Colonic mucosa (tissue), 4 donors: ENCODE measurements at places on chromosomes 3 and 15. TPM values are rescaled to one million over a fixed set of nuclear protein-coding genes. Genes with fewer than 3 reads are reported as not detected.

RASGRP1 gene
- 0.96 TPM for total RNA-seq

DUOX1 gene
- total RNA-seq, result 0.45 TPM

DNA sequence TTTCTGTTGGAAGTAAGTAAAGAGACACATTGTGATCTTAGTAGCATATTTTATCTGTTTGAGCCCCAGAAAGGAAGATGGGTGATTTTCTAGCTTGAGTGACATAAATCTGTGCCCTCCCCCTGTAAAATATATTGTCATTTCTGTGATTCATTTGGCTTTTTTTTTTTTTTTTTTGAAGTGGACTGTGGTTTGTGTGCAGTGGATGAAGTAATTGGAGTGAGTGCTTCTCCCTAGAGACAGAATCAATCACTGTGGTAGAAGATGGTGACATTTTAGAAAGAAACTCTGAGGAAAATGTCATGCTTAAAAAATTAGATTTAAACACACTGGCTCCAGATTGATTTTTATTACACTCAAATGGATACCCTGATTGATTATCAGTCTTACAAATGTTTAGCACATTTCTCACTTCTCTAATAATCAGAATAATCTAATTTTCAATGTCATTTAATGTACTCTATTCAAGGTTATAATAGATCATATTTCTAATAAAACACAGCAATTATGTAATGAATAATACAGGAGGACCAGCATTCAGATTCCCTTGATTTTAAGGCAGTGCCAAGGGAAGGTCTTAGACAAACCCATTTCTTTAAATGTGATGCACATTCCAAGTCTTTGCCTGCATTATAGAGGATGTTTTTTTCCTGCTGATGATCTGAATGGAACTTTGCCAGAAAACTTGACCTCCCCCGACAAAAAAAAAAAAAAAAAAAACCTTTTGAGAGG, 116.6 kb downstream of the TOP2B start:
- H3K27ac ChIP-seq, result no peak overlapping the region
- H3K36me3 ChIP-seq, result no peaks in the 10 kb centered on the region
- no peak for DNase-seq
- no peak overlapping the region for H3K4me3 ChIP-seq
- H3K27me3 ChIP-seq, result no peaks in the 10 kb centered on the region
- no peaks in the 10 kb centered on the region for H3K4me1 ChIP-seq

DNA sequence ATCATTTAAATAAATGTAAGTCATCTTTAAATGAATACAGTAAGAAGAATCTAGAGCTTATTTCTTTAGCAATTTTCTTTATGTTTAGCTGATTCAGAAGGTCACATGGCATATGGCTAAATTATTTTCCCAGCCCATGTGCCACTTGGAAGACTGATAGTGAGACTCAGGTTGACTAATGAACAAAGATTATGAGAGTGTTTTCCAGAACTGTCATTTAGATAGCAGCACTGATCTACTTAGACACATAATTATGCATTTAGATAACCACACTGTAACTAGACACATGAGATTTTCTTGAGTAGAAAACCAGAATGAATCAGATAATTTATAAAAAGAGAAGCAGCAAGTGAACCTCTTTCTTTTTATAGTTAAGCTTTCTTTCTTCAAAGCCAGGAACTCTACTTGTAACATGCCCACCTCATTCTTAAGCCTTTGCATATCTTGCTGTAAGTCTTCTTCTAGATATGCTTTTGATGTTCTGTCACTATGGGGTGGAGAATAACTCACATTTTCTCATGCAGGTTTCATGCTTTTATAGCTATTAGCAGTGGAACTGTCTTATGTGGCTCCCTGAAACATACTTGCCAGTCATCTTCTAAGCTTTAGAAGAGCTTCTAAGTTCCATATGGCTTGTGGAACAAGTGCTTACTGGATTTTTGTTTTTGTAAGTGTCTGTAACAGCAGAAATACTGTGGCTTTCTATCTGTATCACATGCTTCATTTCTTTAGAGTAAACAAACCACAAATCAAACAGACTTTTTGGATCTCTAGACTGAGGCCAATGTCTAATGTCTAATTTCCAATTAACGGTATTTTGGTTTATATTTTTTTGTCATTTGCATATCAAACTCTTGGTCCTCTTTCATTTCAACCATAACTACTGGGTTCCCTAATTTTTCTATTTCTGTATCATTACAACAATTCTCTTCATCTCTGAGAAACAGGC, 101.4 kb downstream of the LMLN start:
- no peak overlapping the region for H3K4me3 ChIP-seq
- H3K36me3 ChIP-seq, result no peaks in the 10 kb centered on the region
- H3K4me1 ChIP-seq, result no peaks in the 10 kb centered on the region
- H3K27me3 ChIP-seq, result no peaks in the 10 kb centered on the region

DNA sequence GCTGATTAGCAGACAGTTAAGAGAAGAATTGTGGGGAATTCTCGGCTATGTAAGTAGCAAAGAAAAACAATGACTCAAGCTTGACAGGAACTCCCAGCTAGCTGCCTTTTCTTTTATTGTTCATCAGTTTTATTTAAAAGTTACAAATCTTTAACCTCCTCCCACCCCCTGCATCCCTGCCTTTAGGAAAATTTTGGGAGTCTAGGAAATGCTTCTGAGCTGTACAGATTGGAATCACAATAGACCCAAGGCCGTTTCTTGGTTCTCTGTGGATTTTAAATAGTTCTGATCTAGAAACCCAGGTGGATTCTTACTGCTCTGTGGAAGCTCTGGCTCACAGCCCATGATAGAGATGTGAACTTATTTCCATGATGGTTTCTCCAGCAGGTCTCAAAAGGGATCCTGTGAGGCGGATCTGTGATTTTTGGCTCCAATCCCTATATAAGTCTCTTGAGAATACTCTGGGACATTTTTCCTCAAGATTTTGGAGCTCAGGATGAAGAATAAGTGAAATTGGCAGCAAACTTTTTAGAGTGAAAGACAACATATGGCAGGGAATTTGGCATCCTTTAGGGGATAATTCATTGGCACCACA, 312.3 kb downstream of the EPHA3 start:
- no peaks in the 10 kb centered on the region for H3K36me3 ChIP-seq
- H3K27me3 ChIP-seq, result no peaks in the 10 kb centered on the region
- H3K4me1 ChIP-seq, result no peaks in the 10 kb centered on the region
- H3K4me3 ChIP-seq, result no peak overlapping the region
- H3K27ac ChIP-seq, result no peak overlapping the region

DNA sequence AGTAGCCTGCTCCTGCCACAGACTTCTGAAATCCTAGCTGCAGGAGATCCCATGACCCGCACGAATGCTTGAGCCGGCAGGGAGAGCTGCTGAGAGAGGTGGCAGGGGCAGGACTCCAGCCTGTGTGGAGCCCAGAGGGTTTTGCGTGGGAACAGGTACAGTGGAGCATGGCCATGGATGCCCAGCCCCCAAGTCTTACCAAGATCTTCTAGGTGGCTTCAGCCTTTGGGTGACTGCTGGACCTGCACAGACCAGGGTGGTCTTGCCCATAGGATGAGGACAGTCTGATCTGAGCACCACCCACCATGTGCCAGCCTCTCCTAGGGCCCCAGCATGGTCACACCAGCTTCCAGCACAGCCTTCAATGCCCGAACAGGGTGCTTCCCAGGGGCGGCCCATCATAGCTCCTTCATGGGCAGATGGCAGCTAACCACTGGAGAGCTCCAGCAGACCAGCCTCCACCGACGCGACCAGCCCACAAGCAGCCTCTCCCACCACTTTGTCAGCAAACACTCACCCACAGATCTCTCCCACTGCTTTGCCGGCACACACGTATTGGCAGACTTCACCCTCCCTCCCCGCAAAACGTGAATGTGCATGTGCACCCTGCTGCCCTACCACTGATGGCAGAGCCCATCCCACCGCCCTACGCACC, 56.0 kb downstream of the ADAMTS17 start:
- no peaks in the 10 kb centered on the region for H3K36me3 ChIP-seq
- no peaks in the 10 kb centered on the region for H3K4me1 ChIP-seq
- DNase-seq, result no peak
- no peak overlapping the region for H3K4me3 ChIP-seq

DNA sequence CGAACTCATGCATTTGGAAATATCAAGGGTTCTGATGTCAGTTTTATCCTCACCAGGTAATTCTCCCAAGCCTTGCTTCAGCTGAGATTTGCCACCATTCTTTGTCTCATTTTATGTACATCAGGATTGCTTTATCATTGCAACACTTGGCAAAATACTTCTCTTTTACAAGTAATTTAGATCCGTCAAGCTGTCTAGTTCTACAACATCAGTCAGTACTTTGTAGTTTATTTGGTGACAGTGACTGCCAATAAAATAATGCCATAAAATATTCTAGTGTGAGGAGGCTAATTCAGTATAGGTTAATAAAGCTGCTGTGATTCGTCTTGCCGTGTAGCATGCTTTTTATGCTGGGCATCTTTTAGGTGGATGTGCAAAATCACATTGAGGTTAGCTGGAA, 565.3 kb upstream of the SGO1 start:
- no peaks in the 10 kb centered on the region for H3K4me1 ChIP-seq
- H3K36me3 ChIP-seq, result no peaks in the 10 kb centered on the region
- no peaks in the 10 kb centered on the region for H3K27me3 ChIP-seq
- no peak for DNase-seq
- H3K27ac ChIP-seq, result no peak overlapping the region
- H3K4me3 ChIP-seq, result no peak overlapping the region

DNA sequence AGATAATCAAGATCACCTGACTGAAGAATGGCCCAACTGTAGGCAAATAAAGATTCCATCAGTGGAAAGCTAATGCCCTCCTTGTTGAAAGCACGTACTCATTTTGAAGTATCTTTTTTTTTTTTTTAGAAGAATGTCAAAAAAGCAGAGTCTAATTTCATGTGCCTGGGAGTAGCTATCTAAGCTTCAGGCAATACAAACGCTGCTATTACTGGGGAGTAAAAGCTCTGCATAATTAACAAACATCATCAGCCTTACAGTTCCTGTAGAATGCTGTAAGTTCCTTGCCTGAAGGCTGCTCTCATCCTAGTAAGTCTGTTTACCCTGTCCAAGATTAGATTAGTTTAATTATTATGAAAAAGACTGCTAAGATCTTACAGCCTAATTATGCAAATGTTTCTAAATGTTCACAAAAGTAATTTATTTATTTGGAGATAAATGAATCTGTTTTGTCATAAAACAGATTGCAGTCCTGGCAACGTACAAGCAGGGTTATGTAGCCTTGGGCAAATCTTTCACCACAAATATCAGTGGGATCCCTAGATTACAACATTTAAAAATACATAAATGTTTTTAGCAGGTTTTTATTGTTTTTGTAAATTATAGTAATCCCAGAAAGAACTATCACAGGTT, 451.3 kb upstream of the AGTR1 start:
- no peaks in the 10 kb centered on the region for H3K4me1 ChIP-seq
- H3K27me3 ChIP-seq, result no peaks in the 10 kb centered on the region
- no peaks in the 10 kb centered on the region for H3K36me3 ChIP-seq
- DNase-seq, result no peak

- H3K27me3 ChIP-seq, result no peaks in the 10 kb centered on the region
- no peaks in the 10 kb centered on the region for H3K36me3 ChIP-seq
- no peaks in the 10 kb centered on the region for H3K4me1 ChIP-seq
Measured at GRCh38 chr3:52119826-52120225, 34.4 kb downstream of the POC1A start.

DNA sequence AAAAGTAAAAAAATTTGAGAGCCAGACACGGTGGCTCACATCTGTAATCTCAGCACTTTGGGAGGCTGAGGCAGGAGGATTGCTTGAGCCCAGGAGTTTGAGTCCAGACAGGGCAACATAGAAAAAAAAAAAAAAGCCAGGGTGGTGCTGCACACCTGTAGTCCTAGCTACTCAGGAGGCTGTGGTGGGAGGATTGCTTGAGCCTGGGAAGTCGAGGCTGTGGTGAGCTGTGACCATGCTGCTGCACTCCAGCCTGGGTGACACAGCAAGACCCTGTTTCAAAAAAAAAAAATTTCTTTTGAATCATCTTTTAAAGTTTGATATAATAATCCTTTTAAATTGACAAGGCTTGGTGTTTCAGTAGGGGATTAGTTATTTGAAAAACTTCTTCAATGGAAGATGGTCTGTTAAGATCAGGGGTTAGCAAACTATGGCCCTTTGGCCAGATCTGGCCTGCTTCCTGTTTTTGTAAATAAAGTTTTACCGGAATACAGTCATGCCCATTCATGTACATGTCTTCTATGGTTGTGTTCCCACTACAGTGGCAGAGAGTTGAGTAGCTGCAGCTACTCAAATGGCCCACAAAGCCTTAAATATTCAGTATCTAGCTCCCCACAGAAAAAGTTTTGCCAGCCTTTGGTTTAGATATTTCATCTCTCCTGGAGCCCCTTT, 28.9 kb downstream of the CDAN1 start:
- no peaks in the 10 kb centered on the region for H3K4me1 ChIP-seq
- H3K4me3 ChIP-seq, result no peak overlapping the region
- no peaks in the 10 kb centered on the region for H3K36me3 ChIP-seq
- no peaks in the 10 kb centered on the region for H3K27me3 ChIP-seq
- H3K27ac ChIP-seq, result no peak overlapping the region
- DNase-seq, result no peak

DNA sequence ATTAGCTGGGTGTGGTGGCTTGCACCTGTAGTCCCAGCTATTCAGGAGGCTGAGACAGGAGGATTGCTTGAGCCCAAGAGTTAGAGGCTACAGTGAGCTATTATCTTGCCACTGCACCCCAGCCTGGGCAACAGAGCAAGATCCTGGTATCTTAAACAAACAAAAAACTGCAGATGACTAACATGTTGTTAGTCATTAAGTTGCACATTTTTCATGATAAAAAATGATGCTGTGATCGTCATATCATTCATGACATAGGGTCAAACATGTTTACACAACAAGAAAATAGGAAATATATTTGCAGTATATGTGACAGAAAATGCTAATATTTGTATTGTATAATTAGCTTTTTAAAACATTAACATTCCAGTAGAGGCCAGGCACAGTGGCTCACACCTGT, 20.2 kb upstream of the DAPK2 start:
- peaks cover 3% of the 10 kb centered on the region for H3K4me1 ChIP-seq
- H3K4me3 ChIP-seq, result no peak overlapping the region
- H3K27me3 ChIP-seq, result no peaks in the 10 kb centered on the region
- no peaks in the 10 kb centered on the region for H3K36me3 ChIP-seq

GRCh38 chr3:196563721-196564225, 4.6 kb downstream of the WDR53 start:
- no peaks in the 10 kb centered on the region for H3K27me3 ChIP-seq
- no peak overlapping the region for H3K4me3 ChIP-seq
- no peaks in the 10 kb centered on the region for H3K36me3 ChIP-seq
- no peak overlapping the region for H3K27ac ChIP-seq
- no peak for DNase-seq
- H3K4me1 ChIP-seq, result no peaks in the 10 kb centered on the region

DNA sequence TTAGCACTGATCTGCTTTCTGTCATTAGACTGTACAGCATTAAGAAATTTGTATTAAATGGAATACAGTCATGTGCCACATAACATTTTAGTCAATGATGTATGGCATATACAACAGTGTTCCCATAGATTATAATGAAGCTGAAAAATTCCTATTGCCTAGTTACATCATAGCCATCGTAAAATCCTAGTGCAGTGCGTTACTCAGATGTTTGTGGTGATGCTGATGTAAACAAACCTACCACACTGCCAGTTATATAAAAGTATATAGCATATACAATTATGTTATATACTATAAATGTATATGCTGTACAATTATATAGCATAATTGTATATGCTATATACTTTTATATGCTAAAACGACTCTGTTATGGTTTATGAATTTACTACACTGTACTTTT, 41.7 kb downstream of the APH1B start:
- H3K27ac ChIP-seq, result no peak overlapping the region
- H3K4me1 ChIP-seq, result no peaks in the 10 kb centered on the region
- DNase-seq, result no peak
- no peaks in the 10 kb centered on the region for H3K36me3 ChIP-seq
- no peak overlapping the region for H3K4me3 ChIP-seq
